Fibroblast of pulmonary artery (primary cell): ENCODE measurements at places on chromosomes 3 and 15.

DNA sequence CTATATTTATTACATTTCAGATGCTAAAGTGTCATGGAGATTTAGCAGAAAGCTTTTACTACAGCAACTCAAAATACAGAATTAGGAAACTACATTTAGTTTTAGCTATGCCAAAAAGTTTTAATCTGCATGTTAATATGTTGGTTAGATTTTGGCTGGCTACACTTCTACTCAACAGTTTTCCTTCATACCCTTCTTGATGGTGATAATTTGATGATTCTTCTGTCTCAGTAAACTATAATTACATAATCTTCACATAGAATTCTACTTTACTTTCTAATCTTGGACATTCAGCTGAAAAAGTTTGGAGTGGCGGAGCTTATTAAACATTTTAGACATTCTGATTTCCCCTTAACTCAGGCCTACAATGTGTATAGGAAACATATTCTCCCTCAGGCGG, 10.0 kb upstream of the UTS2B start:
- no peak for DNase-seq

- DNase-seq = no peak
Measured at GRCh38 chr3:136804141-136804540, 14.8 kb upstream of the SLC35G2 start.

DNA sequence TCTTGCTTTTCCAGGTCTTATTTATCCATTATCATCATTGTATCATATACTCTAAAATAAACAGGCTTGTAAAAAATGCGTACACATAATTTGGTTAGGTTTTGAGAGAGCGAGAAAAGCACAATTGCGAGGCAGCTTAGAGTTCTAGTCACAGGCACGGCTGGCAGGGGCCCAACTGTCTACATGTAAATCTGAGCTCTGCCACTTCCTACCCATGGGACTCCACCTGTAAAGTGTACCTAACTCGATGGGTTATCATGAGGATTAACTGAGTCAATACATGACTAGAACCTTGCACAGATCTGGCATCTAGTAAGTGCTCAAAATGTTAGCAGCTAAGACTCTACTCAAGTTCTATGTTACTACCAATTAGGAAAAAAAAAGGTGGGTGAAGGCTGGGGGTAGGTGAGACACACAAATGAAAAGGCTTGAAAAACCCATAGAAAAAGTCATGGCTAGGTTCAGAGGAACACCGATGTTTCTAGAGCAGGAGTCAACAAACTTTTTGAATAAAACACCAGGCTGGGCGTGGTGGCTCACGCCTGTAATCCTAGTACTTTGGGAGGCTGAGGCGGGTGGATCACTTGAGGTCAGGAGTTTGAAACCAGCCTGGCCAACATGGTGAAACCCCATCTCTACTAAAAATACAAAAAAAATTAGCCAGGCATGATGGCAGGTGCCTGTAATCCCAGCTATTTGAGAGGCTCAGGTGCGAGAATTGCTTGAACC, 36.2 kb downstream of the GLB1 start:
- no peak for DNase-seq

DNA sequence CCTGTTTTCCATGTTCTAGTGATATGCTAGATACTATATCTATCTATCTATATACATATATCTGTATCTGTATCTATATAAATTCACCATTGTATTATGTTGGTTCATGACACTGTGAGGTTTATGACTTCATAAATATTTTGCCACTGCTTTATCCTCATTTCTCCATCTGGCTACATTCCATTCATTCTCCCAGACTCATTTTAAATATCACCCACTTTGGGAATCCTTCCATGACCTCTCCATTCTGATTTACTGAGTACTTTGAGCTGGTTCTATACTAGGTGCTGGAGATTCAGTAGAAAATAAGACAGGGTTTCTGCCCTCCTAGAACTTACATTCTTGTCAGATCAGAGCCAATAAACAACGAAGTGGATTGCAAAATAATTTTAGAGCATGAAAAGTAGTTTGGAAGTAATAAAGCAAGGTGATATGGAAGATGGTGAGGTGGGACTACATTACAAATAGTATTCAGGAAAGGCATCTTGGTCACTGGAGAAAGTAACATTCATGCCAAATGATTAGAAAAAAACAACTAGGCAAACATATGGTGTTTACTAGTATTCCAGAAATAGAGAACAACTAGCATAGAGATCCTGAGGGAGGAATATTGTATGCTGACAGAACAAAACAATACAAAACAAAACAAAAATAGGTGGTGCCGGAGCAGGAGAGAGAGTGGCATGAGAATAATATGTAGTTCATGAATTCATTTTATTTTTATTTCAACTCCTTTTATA, 11.6 kb upstream of the PLSCR4 start:
- DNase-seq = peak; percentile 43

DNA sequence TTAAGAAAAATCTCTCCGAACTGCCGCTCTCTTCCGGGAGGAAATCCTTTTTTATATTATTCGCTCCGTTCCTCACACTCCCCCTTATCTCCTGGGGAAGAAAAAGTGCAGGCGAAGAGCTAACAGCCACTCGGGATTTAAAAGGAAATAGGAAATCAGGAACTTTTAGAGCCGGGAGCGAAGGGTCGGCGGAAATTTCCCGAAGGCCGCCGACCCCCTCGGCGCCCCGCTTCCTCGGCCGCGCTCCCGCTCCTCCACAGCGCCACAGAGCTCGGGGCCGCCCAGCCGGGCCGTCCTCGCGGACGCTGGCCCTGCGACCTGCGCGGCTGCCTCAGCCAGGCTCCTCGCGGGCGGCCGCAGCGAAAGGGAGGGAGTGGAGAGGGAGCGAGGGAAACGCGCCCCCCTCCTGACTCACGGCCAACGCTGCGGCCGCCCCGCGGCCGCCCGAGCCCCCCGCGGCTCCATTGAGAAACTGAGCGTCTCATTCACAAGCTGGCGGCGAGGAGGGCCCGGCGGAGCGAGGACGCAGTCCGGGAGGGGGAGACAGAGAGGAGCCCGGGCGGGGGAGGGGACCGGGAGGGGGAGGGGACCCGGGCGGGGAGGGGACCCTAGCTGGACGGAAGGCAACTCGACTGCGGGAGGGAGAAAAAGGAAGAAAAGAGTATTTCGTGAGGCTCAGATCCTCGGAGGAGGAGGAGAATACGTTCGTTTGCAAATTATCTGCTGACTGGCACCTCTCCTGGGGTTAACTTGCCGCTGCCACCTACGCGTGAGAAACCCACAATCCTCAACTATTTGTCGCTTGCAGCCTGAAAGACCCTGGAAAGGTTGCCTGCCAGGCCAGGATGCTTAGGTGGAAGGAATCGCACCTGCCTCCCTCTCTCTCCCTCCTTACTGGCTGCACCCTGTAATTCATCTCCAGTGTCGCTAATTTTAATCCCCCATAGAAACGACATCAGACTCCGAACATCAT, at the start of gene PTPN9:
Gene PTPN9, minus strand, starts transcription at position 368 of the 973 bp plus-strand sequence. CDS start 539 bp downstream, outside the sequence.
- peak; percentile 75 for DNase-seq

- no peak for DNase-seq
Measured at GRCh38 chr3:123640740-123641462, 56.0 kb upstream of the HACD2 start.

DNA sequence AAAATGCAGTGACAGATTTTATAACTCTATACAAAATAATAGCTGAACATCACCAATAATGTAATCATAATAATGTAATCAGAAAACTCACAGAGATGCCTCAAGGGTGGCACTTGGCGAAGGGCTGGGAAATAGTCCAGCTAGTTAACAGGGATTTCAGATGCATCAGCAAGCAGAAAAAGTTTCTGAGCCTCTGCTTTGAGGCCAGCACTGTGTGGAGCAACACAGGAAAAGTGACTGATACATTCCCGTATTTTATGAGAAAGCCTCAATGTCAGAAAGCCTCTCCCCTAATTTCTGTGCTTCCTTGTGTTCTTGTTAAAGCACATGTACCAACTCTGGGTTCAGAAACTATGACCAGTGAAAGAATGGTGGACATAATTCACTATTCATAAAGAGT, 304.8 kb downstream of the VPS13C start:
- no peak for DNase-seq

DNA sequence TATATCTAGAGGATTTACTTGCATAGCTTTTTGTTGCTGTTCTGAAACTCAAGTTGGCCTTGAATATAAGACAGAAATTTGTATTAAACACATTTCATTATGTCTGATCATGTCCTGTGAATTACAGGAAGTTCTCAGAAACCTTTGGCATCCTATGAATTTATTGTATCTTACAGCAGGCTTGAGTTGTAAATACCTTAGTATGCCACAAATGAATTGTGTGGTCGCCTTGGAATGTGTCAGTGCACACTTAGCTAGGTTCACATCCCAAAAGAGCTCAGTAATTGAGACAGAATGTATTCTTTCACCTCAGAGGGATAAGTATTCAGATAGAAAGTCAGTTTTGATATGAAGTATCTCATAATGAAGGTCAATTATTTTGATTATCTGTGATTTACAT, 83.4 kb downstream of the NEK11 start:
- peak; percentile 74 for DNase-seq

DNA sequence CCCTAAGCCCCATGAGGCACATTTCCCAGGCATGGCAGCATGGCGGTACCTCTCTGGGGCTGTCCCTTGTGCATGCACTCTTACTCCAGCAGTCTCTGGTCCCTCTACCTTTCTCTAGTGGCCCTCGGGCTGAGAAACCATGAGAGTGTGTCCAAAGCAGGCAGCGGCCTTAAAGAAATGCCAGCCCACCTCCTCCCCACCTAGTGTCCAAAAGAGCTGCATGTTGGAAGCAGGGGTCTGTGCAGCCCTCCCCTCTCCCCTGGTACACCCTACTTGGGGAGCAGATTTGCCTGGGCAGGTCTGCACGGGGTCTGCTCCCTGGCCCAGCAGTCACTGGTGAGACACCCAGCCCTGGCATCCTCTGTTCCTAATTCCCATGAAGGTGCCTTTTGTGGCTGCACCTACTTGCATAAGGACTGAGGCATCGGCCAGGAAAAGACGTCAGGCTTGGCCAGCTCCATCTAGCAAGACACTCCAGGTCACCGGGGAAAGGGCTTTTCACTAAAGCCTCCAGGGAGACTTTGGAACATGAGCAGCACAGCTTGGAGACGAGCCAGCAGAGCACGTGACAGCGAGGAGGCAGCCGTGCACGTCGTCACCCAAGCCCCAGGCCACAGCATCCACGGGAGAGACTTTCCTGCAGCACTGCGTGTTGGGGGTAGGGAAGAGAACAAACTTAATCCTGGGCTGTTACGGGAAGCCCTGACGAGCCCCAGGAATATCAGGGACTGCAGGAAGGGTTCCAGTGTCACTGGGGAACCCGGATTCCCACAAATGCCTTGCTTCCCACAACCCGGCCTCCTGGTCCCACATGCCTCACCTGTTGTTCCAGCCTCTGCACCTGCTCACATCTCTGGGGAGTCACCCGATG, 38.8 kb downstream of the TM2D3 start:
- DNase-seq = peak; percentile 54

GRCh38 chr3:149738876-149739275, 13.4 kb downstream of the COMMD2 start:
- no peak for DNase-seq

- DNase-seq = peak; percentile 74
Measured at GRCh38 chr3:73602170-73602569, 22.6 kb downstream of the PDZRN3 start.

DNA sequence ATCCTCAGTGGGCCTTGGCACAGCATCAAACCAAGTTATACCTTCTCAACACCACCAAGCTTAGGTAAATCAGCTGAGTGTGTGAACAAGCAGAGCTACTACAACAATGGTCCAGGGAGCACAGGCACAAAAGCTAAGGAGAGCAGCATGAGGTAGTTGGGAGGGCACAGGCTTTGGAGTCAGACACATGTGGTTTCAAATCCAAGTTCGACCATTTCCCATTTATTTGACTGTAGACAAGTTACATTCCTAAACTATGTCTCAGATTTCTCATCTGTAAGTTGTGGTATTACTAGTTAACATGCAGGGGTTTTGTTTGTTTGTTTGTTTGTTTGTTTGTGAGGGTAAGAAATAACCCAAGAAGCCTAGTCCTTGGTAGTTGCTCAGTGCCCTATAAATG, 46.9 kb downstream of the MLH1 start:
- no peak for DNase-seq

GRCh38 chr3:196272826-196273225, 14.7 kb downstream of the PCYT1A start:
- no peak for DNase-seq

DNA sequence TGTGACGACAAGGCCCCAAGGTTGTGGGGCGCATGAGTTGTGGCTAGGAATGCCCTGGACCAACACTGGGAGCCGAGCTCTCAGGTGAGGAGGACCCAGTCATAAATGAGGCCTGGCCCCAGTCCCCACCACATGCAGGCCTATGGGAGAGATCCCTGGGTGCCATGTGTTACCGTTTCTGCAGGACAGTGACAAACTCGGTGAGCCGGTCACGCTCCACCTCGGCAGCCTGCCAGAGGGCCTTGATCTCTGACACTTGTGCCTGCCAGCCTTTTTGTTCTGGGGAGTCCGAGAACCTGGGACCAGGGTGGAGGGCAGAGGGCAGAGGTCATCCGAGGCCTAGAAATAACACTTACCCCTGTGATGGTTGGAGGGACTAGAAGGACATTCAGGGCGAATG, 27.7 kb upstream of the HHATL start:
- DNase-seq = no peak

DNA sequence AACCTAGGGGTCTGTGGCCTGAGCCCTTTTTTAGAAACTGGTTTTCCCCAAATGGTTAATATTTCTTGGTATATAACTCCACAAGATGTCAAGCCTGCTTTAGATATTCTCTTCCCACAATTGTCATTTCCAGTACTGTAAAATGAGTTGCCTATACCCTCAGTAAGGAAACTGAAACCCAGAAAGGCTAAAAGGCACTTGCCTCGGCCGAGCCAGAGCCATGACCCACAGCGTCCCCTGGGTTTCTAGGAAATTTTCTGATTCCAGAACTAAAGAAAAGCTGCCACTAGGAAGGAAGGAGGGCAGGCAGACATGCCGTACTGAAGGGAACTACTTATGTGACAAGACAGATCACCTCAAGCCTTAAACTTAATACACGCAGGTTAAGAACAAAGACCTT, 59.1 kb downstream of the ATP8B4 start:
- no peak for DNase-seq

- no peak for DNase-seq
Measured at GRCh38 chr3:140505876-140506275, 172.0 kb upstream of the TRIM42 start.

- no peak for DNase-seq
Measured at GRCh38 chr15:78103406-78104118, 11.2 kb downstream of the SH2D7 start.

DNA sequence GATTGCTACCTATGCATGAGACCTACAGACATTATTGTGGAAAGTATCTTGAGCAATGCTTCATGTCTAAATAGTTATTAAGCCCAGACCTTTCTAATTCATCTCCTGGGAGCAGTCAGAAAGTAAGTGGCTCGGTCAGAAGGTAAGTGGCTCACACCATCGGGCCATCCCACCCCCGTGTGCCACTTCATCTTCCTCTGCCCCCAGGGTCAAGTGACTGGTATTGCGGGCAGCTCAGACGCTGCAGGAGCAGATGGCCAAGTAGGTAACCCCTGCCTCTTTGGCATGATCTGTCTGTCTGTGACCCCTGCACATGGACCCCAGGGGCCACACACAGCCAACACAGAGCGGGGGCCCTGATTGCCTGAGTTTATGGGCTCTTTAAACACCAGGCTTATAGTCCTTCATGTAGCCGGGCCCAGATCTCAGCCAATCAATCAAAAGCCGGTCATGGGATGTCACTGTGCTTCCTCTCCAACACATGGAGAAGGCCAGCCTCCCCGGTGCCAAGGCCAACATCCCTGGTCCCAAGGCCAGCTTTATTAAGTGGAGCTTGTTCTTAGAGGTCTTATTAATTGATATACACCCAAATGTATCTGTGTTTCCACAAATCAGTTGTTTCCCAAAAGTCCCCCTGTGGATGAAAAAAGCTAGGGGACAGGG, 42.9 kb downstream of the LARP6 start:
- no peak for DNase-seq
